SJCRH30 (cell line): ENCODE measurements at places on chromosomes 16 and 17.

GRCh38 chr17:72460711-72461110 lies 339.9 kb downstream of the SOX9 start:
- no peak for DNase-seq

GRCh38 chr17:52148969-52149351 lies 9.6 kb downstream of the CA10 start:
- no peak for DNase-seq

DNA sequence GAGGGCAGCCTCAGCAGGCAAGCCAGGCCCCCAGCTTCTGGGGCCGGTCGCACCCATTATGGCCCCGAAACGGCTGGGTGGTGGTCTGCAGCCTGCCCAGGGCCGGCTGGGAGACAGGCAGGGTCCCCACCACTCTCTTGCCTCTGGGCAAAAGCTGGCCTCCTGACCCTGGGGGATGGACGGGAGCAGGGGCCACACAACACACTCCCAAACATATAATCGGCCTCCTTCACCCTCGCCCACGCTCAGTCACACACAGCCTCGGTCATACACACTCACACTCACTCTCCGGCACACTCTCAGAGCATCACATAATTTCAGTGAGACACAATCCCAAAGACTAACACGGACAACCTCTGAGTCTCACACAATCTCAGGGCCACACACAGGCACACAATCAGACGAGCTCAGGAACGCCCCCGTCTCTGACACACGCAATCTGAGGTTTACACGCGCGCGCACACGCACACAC lies 589 bp downstream of the PEMT start:
- DNase-seq = no peak

DNA sequence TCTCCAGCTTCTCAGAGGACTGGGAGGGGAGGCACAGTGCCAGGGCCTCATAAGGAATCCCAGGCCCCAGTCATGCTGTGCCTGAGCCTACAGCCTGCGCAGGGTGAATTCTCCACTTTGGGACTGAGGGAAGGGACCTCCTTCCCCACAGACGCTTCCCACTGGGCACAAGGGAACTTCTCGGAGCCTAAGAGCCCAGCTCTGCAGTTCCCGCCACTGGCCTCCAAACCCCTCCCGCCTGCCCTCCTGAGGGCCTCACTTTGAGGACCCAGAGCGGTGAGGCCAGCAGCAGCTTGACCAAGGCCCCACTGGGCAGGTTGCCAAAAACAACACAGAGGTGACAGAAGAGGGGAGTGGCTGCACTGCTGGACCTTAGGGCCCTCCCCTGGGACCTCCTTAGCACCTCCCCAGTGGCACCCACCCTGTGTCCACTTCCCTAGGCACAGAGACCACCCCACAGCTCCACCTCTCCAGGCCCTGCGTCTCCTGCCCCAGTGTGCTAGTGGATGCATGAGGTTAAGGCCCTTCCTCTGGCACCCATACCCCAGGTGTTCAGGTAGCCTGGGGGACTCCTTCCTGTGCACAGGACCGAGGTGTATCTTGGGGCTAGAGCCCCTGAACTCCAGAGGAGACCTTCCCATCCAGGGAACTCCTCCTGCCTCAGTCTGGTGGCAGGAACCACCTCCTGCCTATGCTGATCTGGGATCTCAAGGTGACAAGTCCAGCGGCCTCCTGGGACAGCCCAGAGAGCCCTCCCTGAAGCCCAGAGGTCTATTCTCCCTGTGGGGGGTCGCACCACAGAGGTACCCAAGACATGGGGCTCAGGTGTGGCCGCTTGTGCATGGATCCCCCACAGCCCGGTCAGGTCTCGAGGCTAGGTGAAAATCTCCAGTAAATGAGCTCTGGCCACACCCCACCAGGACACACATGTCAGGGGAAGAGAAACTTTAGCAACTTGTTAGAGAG lies 3.4 kb downstream of the CASKIN2 start:
- DNase-seq = peak; percentile 55

GRCh38 chr17:42672038-42672437 lies 4.8 kb downstream of the PLEKHH3 start:
- DNase-seq = no peak

- no peak for DNase-seq
These were observed 50.9 kb upstream of the CPNE2 start for GRCh38 chr16:57041182-57042156.

- no peak for DNase-seq
These were observed 45.8 kb upstream of the ZCCHC14 start for GRCh38 chr16:87538594-87538993.

GRCh38 chr16:87974178-87974577 lies 22.9 kb downstream of the BANP start:
- no peak for DNase-seq
